LHCN-M2 (cell line): ENCODE measurements at places on chromosomes 13 and 19.

DNA sequence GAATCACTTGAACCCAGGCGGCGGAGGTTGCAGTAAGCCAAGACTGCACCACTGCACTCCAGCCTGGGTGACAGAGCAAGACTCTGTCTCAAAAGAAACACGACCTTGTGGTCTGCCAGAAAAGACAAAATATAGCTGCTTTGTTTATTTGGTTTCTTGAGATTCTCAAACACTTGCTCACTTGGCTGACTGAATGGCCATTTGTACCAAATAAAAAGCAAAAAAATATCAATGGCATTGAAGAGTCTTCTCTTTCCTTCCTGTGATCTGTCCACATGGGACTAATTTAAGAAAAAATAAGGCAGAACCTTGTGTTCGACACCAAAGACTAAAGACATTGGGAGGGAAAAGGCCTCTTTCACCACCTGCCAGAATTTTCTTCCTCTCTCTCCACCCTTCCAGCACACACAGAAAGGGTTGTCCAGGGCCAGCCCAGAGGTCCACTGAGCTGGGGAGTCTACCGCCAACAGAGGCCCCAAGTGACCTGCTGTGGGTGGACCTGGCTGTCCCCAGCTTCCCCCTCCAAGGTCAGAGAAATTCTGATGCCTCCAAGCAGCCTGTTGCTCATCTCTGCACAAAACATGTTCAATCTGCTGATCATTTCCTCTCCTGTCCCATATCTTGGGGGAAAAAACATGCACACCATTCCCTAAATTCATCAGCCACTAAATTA lies 5.9 kb downstream of the BRME1 start:
- no peak for DNase-seq

GRCh38 chr19:48370955-48371354 lies 6.8 kb downstream of the SYNGR4 start:
- no peak for DNase-seq

- DNase-seq = no peak
These were observed 3.9 kb downstream of the ACP7 start for GRCh38 chr19:39087907-39088686.

- peak; percentile 64 for DNase-seq
These were observed 9.1 kb downstream of the MAST1 start for GRCh38 chr19:12847159-12848139.

DNA sequence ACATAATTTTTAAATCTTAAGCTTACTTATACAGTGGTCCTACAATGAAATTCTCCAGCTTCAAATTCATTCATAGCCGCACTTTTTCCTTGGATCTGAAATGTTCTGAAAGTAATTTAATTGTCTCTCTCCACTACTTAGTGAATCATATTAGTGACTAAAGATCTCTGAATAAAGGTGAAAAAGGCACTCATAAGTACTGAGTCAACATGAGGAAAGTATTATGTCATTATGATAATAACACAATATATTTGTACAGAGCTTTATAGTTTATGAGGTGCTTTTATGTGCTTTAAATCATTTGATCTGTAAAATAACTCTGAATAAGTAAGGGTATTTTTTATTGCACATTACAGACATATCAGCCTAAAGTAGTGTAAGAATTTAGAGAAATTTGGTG lies 628.2 kb upstream of the SLITRK5 start:
- DNase-seq = peak; percentile 58

DNA sequence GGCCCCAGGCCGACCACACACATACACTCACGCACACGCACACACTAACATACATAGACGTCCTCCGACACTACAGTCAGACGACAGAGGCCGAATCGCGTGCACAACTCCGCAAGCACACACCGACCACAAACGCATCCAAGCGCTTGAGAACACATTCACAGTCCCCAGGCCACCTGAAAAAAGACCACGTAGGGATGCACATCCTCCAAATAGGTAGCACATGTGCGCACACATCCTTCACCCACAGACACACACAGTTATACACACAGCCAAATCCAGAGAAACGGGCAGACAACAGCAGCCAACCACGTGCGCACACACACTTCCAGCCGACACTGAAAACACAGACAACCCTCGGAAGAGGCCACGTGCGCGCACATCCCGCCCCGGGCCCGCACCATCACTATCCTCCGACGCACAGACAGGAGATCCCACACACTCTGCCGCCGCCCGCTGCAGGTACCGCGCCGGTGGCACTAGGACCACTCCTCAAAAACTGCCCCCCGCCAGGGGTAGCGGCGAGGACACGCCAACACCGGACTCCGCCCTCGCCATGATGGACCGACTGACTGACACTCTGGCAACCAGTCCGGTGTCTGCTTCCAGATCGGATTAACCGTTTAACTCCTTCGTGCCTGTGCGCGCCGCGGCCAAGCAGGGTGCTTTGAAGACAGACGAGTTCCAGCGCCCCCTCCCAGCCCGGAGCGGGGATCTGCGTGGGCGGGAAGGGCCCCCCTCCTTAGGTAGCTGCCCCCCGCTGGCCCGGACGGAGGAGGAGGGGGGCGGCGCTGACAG lies 493 bp upstream of the PDE4A start:
- peak; percentile 54 for DNase-seq

DNA sequence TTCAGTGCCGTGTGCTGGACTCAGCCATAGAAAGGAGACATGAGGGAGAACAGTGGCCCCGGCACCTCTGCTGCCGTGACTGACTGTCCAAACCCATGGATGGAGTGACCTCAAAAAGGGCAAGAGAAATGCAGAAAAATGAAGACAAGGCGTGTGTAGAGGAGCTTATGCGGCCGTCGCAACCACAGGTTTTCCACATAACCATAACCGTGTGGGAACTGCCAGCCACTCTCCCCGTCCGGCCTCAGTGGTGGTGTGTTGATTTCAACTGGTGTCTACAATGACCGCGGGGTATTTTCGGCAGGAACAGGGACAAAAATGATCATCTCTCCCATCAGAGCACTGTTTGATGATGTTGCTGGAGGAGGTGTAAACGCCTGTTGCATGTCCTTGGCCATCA lies 42.9 kb upstream of the F7 start:
- DNase-seq = no peak
